ENCODE measurements at places on chromosomes 3 and 15. TPM values are rescaled to one million over a fixed set of nuclear protein-coding genes. Genes with fewer than 3 reads are reported as not detected.
A peak's percentile ranks its signal among the peaks of the same experiment; 100 is the strongest.

- DNase-seq = no peak
Measured at GRCh38 chr15:69417581-69417980, 3.4 kb downstream of the KIF23 start.

DNA sequence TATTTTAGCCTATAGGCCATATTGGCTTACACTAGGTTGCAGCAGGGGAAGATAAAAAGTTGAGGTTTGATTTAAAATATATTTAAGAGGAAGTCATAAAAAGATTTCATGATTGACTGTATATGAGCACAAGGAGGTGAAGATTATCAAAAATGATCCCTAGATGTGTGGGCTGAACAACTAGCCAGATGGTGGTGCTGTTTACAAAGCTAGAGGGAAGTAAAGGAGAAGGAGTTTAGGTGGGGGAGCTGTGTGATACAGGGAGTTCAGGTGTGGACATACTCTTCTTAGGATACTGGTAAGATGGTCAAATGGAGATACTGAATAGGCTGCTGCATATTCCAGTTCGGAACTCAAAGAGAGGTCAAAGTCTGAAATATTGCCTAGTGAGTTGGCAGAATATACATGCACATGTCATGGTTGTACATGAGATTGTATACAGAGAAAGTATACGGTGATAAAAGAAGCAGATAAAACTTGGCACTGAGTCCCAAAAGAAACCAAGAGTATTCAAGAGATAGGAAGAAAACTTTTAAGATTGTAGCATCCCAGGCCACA, 727.8 kb downstream of the NLGN1 start:
- DNase-seq = peak; percentile 57

- peak; percentile 36 for DNase-seq
Measured at GRCh38 chr3:35659768-35660167, 20.4 kb downstream of the ARPP21 start.

DNA sequence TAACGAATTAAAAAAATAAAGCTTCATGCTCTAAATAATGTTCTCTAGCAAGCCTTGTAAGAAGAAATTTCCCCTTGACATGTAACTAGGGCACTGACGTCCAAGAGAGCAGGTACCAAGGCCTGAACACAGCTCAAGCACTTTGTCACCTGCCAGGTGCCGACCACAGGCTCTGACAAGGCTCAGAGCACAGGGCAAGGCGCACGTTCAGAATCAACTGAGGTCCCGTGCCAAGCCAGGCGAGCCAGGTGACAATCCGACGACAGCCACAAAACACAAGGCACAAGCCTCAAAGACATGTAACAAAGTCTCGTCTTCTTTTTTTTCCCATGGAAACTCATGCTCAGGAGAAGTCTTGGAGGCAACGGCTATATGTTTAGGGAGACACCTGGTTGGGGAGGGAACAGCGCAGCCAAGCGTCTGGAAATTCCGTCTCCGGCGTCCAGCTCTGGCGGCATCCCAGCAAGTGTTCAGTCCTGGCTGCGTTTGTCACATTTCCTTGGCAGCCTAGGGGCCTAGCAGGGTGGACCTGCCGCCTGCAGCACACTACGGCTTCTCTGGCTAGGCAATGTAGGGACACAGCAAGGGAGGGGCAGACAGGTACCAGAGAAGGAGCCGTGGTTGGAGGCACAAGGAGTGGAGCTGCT, 76.7 kb downstream of the ADAMTS17 start:
- no peak for DNase-seq

- no peak for DNase-seq
Measured at GRCh38 chr3:4888913-4889846, 90.1 kb upstream of the BHLHE40 start.

DNA sequence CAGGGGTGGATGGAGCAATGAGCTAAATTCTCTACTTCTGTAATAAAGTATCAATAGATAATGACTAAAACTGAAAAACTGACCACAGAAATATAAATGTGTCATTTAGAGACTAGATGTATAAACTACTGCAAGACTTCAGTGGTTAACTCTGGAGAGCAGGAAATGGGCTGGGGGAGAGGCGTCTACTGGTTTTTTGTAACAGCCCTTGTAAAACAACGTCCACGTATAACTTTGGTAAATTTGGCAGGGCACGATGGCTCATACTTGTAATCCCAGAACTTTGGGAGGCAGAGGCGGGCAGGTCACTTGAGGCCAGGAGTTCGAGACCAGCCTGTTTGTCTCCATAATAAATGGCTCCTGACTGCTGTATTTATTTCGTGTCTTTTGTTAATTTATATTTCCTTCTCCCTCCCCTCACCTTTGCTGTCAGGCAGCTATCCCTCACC, 12.5 kb downstream of the RAB27A start:
- DNase-seq = no peak

GRCh38 chr3:30764891-30765290, 129.6 kb downstream of the GADL1 start:
- no peak for DNase-seq

DNA sequence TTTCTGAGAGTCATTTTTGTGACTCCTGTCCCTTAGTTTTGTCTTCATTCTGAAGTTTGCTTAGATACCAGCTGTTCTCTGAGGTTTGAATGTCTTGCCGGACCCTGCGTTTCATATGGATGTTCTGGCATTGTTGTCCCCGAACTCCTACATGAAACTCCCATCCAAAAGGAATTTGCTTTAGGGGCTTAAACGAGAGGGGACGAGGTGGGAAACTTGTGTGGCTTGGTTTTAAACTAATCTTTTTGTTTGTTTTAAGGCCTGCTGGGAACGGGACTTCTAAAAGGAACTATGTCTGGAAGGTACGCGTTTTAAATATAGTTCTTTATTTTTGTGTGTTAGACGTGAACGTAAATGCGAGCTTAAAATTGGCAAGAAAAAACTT, 679 bp downstream of the RPL35A start:
- DNase-seq = no peak

GRCh38 chr3:139427283-139428060, 38.0 kb upstream of the COPB2 start:
- peak; percentile 82 for DNase-seq

DNA sequence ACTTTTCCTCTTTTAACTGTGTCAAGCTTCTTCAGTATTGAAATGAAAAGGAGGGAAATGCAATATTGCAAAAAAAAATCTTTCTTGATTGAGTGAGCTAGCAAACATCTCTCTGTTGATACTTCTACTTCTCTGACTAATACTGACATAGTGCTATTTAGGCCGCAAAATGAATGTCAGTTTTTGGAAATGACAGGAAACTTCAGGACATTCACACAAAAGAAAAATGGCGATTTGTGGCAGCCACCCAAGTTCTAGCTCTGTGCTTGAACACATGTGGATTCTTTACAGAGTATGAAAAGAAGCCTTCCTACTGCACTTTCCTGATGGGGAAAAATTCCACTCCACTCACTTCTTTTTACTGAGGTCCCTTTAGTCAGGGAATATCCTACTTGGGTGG, 486.8 kb upstream of the ALCAM start:
- no peak for DNase-seq

GRCh38 chr3:102410616-102411015, 24.2 kb upstream of the ZPLD1 start:
- DNase-seq = no peak

DNA sequence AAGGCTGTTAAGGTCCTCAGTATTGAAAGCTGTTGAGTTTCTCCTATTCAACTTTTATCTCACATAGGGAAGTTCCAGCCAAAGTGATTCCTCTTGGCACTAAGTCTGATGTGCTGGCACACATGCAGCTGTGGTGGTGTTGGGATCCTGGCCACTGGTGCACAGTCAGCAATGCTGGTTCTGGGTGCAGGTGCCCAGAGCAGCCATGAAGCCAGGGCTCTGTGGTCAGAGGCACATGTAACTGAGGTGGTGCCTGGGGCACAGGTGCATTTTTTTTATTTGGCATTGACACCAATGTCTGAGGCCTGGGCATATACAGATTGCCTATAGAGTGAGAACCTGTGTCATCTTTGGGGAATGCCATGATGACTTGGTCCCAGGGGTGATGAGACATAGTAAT, 271.4 kb downstream of the POLQ start:
- no peak for DNase-seq

GRCh38 chr3:70703305-70704102, 391.1 kb upstream of the MDFIC2 start:
- no peak for DNase-seq

- DNase-seq = peak; percentile 86
Measured at GRCh38 chr15:90860942-90861675, 7.3 kb upstream of the FURIN start.

- no peak for DNase-seq
Measured at GRCh38 chr3:31710123-31710803, 177.5 kb downstream of the STT3B start.

The LSM3 gene
- 12.9 TPM for total RNA-seq

The SEMA6D gene
- 1.1 TPM for total RNA-seq

The HCLS1 gene
- 1.6 TPM for total RNA-seq

The TERB2 gene
- not detected for total RNA-seq

The PDZRN3 gene
- not detected for total RNA-seq

The MCCC1 gene
- 38.8 TPM for total RNA-seq

The GABRR3 gene
- not detected for total RNA-seq

The SCN11A gene
- total RNA-seq = 0.05 TPM
